ENCODE measurements at places on chromosomes 3 and 15.

- DNase-seq, result no peak
Observed at GRCh38 chr3:49199239-49199899, 28.0 kb downstream of the KLHDC8B start.

DNA sequence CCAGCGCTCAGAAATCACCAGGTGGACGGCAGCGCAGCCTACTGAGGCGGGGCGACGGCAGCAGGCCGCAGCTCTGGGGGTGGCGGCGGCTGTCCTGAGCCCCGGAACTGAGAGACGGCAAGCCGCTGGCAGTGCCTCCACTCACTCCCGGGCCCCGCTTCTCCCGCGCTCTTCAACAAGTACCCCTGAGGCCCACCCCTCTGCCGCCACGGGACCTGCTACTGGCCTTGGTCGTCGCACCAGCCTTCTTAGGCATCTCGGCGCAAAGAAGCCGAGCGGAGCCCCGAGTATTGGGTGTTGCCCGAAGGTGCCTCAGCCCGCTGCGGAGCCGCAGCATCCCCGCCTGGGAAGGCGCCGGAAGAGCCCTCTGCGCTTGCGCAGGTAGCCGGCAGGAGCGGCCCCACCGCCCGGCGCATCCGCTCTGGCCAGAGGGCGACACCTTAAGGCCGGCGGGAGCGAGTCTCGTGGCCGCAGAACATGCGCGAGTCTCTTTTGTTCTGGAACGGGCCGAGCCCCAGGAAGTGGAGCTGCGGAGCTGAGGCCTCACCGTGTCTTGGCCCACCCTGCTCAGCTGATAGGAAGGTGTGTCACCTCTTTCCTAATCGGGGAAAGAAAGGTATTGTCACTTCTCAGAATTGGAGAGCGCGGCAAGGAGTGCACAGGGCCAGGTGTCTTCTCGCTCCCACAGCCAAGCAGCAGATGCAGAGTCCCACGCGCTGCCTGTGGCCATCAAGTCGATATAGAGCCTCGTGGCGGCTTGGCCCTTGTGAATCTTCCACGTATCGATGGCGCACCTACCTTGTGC, at the start of gene C15orf40:
TSS of gene C15orf40 (minus strand) at position 369 of the 805 bp plus-strand sequence. CDS start at position 337, 32 bp downstream.
- peak; percentile 96 for DNase-seq

GRCh38 chr3:20739814-20740213, 553.8 kb upstream of the SGO1 start:
- no peak for DNase-seq

DNA sequence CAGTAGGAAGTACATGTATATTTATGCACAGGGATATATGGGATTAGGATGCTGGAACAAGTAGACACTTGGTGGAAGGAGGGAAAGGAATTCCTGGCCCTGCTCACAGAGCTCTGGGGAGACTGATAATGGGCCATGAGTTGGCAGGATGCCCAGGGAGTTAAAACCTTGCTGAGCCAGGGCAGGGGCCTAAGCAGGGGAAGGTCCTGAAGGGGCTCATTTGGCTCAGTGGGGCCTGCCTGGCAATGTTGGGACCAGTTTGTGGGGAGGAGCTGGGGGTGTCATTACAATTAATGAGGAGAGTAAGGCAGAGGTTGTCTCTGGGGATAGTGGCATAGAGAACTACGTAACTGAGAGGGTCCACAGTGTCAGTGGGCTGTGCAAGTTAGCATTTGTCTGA, 124.2 kb upstream of the ADPGK start:
- no peak for DNase-seq

DNA sequence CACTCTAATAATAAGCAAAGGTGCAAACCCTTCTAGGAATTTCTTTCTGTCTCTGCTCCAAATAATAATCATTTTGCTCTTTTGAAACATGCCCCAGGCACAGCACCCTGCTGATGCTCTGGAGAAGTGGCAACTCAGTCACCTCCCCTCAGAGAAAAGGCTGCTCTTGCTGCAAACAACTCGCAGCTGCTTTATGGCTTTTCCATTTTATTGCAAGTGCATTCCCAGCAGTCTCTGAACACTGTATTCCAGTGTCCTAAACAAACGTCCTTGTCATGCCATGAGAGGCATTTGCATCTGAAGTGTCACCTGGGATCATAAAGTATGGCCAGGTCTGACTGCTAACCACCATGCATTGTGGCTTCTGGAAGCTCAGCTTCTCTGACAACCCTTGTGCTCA, 358.1 kb upstream of the TRIM42 start:
- no peak for DNase-seq

- DNase-seq, result no peak
Observed at GRCh38 chr3:141346007-141346406, 22.3 kb upstream of the ZBTB38 start.

- no peak for DNase-seq
Observed at GRCh38 chr3:114307832-114308231, 14.0 kb downstream of the TIGIT start.

DNA sequence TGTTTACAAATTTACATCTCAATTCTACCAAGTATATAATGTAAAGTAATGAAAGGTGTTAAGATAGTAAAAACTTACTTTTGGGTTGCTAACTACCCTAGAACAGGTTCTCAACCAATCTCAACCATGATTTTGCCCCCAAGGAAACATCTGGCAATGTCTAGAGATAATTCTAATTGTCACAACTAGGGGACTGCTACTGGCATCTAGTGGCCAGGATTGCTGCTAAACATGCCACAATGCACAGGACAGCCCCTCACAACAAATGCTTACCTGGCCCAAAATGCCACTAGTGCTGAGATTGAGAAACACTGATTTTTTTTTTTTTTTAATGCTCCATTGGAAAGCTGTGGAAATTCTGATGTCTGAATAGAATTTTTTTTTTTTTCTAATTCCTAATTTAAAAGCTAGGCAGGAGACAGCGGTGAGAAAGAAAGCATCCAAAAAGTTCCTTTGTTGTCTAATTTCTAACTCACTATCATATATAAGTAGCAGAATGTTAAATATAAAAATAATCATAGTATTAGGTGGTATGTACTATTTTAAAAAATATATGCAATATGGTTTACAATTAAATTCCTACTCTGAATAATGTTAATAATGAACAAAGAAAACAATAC, 81.5 kb downstream of the TJP1 start:
- no peak for DNase-seq

DNA sequence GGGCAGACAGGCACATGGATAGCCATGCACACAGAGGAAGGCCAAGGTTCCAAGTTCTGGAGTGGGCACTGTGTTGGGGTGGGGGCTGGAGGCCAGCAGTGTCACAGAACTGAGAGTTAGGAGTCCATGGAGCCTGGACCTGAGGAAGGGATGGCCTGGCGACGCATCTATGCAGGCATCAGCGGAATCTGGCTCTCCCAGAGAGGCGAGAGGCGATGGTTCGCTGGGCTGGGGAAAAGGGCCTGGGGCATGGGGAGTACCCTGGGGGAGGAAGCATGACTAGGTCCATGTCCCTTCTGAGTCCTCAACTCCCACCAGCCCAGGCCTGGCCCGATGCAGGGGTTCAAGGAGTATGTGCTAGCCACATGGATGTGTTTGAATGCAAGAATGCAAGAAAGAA, 192.8 kb upstream of the LINGO1 start:
- DNase-seq, result no peak
